ENCODE measurements at places on chromosomes 6 and 20. TPM values are rescaled to one million over a fixed set of nuclear protein-coding genes. Genes with fewer than 3 reads are reported as not detected.
A peak's percentile ranks its signal among the peaks of the same experiment; 100 is the strongest.

ABCC10 gene
- total RNA-seq, result 14.6 TPM

- DNase-seq, result no peak
These were observed 58.2 kb downstream of the CDH26 start for GRCh38 chr20:60016406-60016805.

FAM217A gene
- not detected for total RNA-seq

DNA sequence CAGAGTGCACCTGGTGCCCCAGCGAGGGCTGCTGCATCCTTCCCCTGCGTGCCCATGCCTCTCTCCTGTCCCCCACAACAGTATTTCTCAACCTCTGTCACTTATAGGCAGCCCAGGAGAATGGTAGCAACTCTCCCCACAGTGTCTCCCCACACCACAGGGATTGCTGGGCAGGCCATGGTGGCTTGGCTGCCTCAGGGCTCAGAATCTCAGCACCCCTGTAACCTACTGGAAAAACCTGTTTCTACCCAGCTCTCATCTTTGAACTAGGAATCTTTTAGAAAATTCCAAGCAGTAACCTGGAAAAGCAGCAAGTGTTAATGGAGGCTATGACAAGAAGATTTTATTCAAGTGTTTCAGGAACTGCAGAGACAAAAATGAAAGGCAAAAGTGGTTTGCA, 38.0 kb downstream of the CD164 start:
- no peak for DNase-seq

DPPA5 gene
- total RNA-seq, result not detected

DNA sequence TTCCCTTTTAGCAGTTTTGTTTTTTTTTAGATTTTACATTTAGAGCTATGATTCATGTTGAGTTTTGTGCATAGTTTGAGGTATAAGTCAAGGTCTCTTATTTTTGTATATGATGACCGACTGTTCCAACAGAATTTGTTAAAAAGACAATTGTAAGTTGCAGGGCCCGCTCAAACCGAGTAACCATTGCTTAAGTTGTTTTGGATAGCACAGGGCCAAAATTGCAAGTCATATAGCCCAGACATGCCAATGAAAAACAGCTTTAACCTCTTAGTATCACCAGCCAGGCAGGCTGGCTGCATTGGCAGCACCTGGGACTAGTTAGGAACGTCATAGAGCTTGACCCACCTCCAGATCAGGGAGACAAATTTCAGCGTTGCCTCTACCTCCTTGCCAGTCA, 47.3 kb downstream of the PFDN4 start:
- no peak for DNase-seq

GRCh38 chr6:36986704-36987047, 680 bp upstream of the MTCH1 start:
- no peak for DNase-seq

GRCh38 chr6:160137989-160138835, 16.6 kb downstream of the SLC22A1 start:
- DNase-seq, result peak; percentile 59

- DNase-seq, result peak; percentile 45
These were observed 39.0 kb downstream of the PLAGL1 start for GRCh38 chr6:143969077-143969476.

PPARD gene
- total RNA-seq, result 4.9 TPM
